ENCODE measurements at places on chromosomes 4 and X. TPM values are rescaled to one million over a fixed set of nuclear protein-coding genes. Genes with fewer than 3 reads are reported as not detected.

Gene SH3D19
- 93.7 TPM for total RNA-seq

Gene SLC7A11
- 2.3 TPM for total RNA-seq

DNA sequence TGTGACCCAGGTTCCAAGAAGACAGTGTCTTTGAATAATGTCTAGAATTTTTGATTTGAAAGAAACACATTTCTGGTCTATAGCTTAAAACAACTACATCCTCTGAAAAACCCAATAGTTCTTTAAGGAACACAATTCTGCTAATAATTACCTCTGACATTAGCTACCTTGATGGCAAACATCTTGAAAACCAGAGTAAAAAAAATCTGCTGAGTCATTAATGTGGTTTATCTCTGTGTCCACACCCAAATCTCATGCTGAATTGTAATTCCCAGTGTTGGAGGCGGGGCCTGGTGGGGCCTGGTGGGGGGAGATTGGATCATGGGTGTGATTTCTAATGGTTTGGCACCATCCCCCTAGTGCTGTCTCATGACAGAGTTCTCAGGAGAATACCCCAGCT, 1233.8 kb downstream of the NLGN4X start:
- DNase-seq, result no peak

DNA sequence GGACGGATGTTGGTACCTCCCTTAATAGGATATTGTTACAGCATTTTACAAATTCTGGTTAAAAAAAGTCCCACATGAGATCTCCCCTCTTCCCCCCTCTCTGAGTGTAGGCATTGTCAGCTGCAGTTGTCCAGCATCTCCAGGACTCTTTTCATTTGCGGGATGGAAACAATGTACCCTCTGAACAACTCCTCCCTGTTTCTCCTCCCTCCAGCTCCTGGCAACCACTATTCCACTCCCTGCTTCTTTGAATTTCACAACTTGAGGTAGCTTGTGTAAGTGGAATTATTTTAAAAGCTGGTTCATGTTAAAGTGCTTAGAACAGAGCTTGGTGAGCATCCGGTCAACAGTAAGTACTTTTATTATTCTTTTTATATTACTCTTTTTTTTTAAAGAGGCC, 69.8 kb downstream of the TBL1X start:
- DNase-seq, result no peak

- DNase-seq, result no peak
These were observed 953.4 kb downstream of the FAT4 start for GRCh38 chr4:126268106-126268505.

DNA sequence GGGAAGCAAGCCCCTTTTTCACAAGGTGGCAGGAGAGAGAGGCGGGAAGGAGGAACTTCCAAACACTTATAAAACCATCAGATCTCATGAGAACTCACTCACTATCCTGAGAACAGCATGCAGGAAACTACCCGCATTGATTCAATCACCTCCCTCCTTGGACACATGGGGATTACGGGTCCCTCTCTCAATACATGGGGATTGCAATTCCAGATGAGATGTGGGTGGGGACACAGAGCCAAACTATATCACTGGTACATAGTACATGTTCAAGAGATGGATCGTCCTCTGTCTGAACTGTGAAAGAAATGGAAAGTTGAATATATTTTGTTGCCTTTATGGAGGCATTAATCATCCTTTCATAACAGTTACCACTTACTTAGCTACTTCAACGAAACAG, 12.8 kb downstream of the EREG start:
- DNase-seq, result no peak

- no peak for DNase-seq
These were observed 101.4 kb upstream of the LINC00632 start for GRCh38 chrX:140608111-140608510.

DNA sequence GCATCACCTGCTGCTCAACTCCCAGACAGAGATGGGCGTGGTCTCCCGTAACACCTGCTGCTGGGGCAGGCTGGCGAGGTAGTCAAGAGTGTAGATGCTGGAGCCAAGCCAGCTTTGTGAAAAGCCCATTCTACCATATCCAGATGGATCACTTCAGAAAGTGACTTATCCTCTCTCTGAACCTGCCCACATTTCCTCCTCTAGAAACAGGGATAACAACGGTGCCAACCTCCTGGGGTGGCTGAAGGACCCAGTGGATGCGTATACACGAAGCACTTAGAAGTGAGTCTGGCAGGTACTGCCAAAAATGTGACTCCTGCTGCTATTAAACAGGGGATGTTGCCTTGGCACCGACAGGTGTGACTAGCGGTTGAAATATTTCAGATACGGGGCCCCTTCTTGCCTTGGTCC, 95.8 kb downstream of the SORBS2 start:
- no peak for DNase-seq

DNA sequence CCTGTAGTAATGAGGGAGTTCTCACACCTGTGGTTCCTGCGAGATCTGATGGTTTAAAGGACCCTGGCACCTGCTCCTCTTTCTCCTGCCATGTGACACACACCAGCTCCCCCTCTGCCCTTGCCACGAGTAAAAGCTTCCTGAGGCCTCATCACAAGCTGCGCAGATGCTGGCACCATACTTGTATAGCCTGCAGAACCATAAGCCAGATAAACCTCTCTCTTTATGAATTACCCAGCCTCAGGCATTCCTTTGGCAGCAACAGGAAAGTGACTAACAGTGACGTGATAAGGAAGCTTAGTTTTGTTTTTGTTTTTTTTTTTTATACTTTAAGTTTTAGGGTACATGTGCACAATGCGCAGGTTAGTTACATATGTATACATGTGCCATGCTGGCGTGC, 130.9 kb downstream of the AFAP1 start:
- DNase-seq, result no peak

Measured in stomach (tissue), 19 donors.